ENCODE measurements at places on chromosomes 4 and X.

DNA sequence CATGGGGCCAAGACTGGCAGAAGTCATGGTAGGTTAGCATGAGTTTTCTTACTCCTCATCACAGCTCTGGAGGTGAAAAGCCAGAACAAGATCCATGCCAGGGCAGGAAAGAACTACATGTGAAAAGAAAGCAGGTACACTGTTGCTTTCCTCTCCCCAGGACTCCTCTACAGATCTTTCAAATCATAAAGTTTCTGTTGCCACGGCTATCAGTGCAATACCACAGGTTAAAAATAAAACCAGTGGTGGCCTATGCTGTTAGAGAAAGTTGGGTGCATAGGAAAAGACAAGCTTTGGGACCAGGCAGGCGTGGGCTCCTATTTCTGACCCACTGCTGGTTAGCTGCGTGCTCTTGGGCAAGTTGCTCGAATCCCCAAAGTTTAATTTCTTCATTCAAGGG lies 81.4 kb downstream of the SH3RF1 start:
- no peak for DNase-seq

GRCh38 chr4:4803912-4804296 lies 55.6 kb upstream of the MSX1 start:
- no peak for DNase-seq

DNA sequence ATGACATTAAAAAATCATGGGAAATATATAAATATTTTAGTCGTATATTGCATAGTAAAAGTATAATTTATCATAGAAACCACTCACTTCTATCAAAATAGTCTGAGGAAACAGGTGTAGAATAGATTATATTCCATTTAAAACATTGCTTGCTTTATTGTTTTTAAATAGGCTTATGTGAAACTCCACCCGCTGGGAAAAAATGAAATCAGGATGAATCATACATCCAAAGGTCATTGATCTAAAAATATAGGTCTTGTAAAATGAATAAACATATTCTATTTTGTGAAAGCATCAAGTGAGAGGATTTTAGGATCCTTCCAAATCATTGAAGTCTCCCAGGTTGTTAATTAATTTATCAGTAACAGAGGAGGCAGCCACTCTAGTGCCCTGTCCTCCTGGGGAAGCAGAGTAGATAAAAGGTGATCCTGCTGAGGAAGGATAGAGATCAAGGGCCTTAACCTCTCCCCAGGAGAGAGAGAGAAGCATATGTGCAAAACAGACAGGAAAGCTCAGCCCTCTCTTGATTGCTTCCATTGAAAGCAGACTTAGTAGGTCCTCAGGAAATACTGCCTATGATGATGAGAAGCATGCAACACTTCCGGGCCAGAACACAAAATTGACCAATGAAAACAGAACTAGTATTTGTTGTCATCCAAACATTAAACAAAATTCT lies 96.8 kb upstream of the MAP9 start:
- no peak for DNase-seq

DNA sequence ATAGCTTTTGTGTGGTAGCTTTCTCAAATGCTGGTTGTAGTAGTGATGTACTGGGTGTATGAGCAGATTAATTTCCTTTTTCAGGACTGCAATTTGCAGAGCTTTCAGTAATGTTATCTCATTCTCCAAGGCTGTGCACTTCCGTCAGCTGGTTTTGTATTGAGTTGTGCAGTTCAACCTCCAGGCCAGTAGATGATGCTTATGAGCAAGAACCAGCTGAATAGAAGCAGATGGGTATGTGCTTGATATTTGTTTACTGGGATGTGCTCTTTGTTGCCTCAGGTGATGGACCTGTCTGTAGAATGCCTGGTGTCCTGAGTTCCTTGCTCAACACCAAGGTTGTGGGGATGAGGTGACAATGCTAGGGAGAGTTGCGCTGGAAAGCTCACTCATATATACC lies 462.8 kb downstream of the PCDH18 start:
- DNase-seq = no peak

GRCh38 chrX:39481621-39482020 lies 616.1 kb downstream of the BCOR start:
- no peak for DNase-seq

DNA sequence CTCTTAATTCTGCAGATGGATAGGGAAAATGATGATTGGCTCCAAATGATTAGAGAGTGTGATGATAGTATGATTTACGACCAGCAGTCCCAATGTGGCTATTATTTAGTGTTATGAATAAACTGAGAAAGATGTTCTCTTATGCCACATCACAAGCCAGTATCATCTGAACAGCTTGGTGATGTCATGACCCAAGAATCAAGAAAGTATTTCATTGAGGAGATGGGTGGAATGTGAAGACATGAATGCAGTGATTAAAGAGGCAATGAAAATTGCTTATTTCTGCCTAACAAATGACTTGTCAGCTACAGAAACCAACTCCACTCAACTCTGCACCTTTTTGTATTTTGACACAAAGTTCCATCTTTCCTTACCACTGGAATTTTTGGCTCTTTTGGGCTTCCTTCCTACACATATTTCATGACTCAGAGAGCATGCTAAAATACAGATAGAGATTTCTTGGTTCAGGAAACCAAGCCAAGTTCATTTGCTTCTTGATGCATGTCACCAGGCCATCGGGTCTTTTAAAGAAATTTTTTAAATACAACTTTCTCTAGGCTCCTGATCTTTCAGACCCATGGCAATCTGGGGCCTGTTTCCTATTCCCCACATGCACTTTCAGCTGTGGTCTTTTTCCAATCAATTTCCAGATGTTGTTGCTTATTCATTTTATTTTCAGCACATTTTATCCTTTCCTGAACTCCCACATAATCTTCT lies 174.2 kb downstream of the HHIP start:
- DNase-seq = no peak

DNA sequence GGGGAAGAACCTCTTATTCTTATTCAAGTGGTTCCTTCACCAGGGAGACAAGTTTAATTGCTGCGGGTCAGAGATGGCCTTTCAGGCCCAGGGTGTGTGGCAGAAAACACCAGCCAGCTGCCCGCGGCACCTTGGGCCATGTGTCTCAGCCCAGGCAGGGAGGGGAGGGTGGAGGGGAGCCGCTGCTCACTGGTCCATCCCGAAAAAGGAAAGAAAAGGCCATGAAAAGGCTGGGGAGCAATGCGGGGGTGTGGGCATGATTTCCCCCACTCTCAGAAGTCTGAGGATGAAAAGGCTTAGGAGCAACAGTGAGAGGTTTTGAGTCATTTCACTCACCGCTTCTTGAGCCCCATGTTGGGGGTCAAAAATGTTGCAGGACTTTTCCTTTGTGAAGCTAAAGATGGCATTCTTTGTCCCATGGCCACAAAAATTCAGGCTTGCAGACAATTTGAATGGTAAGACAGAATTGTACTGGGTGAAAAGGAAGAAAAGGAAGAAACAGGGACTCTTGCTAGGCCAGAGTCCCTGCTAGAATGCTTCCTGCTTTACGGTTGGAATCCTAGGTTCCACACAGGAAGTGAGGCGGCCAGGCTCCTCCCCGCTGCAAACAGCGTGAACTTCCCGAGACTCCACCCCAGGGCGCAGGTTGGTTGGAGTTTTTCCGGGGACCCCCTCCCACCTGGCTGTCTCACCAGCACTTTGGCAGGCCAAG lies 17.4 kb upstream of the FAM47E start:
- no peak for DNase-seq

- no peak for DNase-seq
These were observed 659.9 kb upstream of the AGA start for GRCh38 chr4:178102139-178102538.

DNA sequence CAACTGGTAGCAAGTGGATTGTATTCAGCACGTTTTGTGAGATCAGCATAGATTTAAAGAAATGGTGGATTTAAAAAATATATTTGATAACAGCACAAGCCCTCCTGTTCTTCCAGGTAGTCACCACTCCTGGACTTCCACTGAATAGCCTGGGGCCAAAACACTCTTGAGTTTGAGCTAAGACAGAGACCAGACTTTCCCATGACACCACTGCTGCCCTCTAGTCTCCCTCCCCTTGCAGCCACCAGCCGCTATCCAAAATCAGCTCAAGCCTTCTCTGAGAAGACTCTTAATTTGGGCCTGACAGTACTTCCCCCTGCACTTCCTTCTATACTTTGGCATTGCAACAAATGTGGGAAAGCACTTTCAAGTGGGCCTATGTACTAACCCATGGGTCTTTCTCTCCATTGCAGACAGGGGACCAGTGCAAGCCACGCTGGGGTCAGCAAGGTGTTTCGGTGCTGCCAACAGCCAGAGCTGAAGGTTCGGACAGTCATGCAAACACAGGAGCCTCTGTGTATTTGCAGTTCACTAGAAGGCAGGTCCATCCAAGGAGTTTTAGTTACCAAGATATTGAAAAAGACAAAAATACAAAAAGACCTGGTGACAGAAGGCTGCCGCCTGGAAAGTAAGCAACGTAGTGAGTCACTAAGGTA lies 40.5 kb upstream of the KLHL13 start:
- no peak for DNase-seq

GRCh38 chr4:14111730-14112181 lies 484.2 kb upstream of the BOD1L1 start:
- no peak for DNase-seq

- DNase-seq = no peak
These were observed 44.8 kb downstream of the GAB1 start for GRCh38 chr4:143381189-143382118.

DNA sequence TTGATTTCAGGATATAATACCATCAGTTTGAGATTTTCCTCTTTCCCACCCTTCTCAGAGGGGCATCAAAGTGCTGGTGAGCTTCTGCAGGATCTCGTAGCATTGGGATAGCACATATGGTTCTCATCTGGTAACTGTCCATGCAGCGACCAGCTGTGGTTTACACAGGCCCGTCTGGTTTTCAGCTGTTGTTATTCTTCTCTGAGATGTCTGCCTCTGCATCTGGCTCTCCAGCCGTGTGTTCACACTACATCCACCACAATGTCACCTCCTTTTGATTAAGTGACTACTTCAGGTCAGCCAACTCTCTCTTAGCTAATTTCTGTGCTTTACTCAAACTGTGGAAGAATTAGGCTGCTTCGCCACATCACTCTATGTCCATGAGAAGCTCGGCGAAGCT lies 676.7 kb upstream of the TENM3 start:
- DNase-seq = no peak

DNA sequence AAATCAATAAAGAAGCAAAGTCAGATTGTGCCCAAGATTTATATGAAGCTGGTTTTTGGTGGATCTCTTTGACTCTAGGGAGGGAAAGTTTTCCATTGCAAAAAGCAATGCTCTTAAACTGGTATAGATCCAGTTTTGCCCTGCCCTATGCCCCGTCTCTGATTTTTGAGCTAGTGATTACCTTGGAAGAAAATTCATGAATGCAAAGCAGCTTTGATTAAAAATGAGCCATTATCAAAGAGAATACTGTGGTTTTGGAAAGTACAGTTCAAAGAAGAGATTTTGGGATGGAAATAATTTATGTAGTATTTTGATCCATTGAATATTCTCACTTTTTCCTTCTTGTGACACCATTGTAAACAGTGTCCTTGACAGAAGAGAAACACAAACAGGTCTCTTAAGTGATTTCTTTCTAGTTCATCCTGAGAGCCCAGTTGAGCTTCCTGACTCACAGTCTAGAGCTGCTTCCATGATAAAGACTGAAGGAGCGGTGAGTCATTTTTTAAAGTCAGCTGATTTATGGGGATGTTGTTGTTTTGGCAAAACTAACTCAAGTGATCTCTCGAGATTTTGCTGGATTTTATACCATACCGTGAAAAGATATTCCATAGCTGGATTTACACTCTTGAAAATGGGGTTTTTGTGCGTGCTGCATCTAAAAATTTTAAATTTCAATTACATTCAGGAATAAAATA lies 76.7 kb downstream of the AFF1 start:
- no peak for DNase-seq
